NCI-H1436 (cell line): ENCODE measurements at places on chromosomes 11 and 22.

DNA sequence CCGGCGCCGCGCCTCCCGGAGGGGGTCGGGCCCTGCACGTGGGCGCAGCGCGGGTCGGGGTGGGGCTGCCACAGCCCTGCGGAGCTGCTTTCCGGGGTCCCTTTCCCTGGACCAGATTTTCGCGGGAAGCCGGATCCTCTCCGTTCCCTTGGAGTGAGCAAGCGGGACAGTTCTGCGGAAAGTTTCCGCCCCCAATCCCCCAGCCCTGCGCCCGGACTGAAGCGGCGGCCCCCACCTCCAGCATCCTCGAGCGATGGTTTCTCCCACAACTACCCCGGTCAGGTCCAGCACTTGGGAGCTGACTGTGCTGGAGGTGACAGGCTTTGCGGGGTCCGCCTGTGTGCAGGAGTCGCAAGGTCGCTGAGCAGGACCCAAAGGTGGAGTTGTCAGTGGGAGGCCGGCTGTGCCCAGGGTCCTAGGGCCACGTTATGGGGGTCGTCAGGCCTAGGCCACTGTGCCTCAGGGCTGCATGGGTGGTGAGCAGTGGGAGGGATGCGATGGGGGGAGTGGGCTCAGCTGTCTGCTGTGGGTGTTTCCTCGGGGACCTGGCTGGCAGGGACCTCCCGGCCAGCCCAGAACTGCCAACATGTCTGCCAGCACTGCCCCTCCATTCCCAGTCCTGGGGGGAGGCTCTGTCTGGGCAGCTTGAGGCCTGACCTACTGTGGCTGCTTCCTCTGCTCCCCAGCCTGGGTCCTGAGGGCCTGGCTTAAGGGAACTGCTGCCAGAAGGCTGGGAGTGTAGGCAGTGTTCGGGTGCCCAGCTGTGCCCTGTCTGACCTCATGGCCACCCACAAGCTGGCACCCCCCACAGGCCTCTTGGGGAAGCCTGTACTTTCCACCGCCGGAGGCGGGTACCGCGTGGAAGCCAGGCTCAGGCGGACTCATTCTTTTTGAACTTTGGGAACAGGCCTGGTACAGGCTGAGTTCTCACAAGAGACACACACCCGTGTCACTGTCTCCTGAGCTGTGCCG, 726 bp downstream of the ST3GAL4 start:
- DNase-seq, result no peak

- no peak for DNase-seq
Measured at GRCh38 chr22:47082505-47082904, 320.1 kb downstream of the TBC1D22A start.

DNA sequence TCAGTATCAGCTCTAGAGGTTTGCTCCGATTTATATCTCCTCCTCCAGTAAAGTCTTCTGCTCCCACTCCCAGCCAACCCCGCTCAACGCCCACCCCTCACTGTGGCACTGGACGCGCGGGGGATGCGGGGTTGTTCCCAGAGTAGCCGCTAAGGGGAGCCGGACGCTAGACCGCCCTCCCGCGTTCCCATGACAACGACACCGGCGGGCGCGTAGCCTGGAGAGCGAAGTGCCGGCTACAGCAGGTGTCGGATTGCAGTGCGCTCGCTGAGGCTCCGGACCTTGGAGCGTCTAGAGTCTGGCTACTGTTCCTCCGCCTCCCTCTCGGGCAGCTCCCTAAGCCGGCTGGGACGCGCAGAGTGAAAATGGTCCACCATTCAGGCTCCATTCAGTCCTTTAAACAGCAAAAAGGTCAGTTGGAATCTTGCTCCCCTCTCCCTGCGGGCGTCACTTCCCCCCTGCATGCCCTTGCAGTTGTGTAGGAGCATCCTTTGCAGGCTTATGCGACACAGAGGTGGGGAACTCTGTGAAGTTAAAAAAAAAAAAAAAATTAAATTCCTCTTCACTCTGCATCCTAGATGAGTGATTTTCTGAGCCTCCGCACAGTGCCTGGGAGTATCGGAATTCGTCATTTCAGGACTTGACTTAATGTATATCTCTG, at the start of gene ANO3:
Gene ANO3, plus strand, starts transcription at position 220 of the 661 bp plus-strand sequence. Its CDS starts 146 bp downstream, at position 366.
- peak; percentile 40 for DNase-seq

GRCh38 chr11:32136657-32137056, 45.8 kb downstream of the RCN1 start:
- DNase-seq, result no peak

DNA sequence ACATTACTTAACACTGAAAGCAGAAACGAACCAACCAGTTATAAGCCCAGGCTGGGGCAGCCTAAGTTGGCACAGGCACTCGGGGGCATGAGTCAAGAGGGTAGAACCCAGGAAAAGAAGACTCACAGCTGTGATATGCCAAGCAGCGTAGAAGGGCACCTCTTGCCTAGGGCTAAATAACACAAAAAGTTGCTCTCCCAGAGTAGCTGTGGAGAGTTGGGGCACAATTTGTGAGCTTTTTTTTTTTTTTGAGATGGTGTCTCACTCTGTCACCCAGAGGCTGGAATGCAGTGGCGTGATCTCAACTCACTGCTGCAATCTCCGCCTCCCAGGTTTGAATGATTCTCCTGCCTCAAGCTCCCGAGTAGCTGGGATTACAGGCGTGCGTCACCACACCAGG, 8.8 kb downstream of the CLMP start:
- DNase-seq, result no peak

GRCh38 chr11:126573325-126573978, 218.0 kb downstream of the ST3GAL4 start:
- peak; percentile 46 for DNase-seq

DNA sequence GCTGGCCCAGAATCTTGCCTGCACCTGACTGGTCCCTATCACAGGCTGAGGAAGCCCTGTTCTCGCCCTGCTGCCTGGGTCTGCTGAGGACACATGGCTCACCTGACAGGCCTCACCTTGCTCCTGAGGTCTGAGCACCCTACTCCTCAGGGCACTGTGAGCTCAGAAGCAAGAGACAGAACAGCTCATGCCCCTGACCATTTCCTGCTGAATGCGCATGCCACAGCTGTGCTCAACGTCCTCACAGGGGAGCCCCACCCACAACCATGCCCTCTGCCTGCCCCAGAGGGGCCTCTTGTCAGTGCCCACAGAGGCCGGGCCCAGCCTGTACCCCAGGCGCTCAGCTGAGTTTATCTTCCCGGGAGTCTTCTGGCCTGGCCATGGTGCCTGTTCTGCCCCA, 2.8 kb upstream of the TSPO start:
- DNase-seq, result no peak

DNA sequence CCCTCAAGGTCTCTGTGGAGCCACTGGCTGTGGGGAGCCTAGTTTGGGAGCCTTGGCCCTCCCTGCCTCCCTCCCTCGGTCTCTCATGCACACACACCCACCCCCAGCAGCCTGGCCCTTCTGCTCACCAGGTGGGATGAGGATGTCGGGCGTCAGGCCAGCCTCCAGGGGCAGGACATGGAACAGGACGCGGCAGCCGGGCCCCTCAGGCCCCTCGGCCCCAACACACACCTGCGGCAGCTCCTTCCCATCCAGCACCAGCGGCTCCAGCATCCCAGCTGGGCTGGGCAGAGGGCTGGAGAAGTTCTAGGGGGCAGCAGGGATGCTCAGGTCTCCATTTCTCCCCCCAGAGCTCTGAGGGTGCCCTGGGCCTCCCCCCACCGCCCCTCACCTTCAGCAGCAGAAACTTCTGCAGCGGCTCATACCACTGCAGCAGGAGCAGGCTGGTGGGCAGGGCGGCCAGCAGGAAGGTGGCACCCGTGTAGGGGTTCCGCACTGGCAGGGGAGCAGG, 11.2 kb downstream of the MAP4K2 start:
- DNase-seq, result no peak

- no peak for DNase-seq
Measured at GRCh38 chr11:120183701-120184141, 27.1 kb upstream of the OAF start.

GRCh38 chr11:64485074-64485473, 105.9 kb upstream of the SLC22A12 start:
- DNase-seq, result no peak

GRCh38 chr11:45275828-45276227, 10.3 kb downstream of the SYT13 start:
- DNase-seq, result no peak

- DNase-seq, result no peak
Measured at GRCh38 chr22:39241794-39242594, 2.8 kb downstream of the PDGFB start.

- no peak for DNase-seq
Measured at GRCh38 chr11:118224511-118225188, at the start of gene JAML. TSS of gene JAML (minus strand) at chr11:118225011. CDS start at chr11:118214866, 10,145 bp downstream.

DNA sequence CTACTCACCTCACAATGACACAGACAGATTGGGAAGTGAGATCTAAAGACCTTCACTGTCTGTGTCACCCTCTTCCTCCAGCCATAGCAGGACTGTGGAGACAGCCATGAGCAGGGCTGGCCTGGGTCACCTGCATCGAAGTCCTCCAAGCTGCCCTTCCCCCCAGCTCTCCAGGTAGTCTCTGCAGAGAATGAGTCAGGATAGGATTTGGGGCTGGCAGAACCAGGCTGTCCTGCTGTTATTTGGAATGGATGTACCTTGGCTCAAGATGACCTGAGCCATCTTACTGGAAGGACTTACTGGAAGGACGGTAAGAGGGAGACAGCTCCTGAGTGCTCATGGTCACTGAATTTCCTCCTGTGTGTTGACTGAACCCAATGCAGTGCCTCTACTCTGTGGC, 29.2 kb downstream of the GGTLC2 start:
- no peak for DNase-seq

DNA sequence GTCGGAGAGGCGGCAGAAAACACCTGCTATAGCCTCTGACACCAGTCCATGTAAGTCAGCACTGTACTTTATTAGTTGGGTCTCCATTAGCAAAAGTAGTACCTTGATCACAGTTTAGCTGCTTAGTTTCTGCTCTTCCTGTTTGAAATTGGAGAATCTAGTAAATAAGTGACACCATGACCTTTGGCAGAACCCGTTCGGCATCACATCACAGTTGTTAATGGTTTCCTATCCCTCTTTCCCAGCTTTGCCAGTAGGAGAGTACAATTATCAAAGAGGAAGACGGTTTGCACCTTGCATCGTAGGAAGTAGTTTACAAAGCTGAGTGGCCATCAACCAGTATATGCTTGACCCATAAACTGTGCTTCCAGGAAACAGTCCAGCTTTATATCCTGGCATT, 101.8 kb downstream of the TRIM44 start:
- no peak for DNase-seq

- no peak for DNase-seq
Measured at GRCh38 chr22:50031189-50032091, 18.9 kb upstream of the IL17REL start.

- DNase-seq, result no peak
Measured at GRCh38 chr11:32317643-32318042, 117.7 kb downstream of the WT1 start.

DNA sequence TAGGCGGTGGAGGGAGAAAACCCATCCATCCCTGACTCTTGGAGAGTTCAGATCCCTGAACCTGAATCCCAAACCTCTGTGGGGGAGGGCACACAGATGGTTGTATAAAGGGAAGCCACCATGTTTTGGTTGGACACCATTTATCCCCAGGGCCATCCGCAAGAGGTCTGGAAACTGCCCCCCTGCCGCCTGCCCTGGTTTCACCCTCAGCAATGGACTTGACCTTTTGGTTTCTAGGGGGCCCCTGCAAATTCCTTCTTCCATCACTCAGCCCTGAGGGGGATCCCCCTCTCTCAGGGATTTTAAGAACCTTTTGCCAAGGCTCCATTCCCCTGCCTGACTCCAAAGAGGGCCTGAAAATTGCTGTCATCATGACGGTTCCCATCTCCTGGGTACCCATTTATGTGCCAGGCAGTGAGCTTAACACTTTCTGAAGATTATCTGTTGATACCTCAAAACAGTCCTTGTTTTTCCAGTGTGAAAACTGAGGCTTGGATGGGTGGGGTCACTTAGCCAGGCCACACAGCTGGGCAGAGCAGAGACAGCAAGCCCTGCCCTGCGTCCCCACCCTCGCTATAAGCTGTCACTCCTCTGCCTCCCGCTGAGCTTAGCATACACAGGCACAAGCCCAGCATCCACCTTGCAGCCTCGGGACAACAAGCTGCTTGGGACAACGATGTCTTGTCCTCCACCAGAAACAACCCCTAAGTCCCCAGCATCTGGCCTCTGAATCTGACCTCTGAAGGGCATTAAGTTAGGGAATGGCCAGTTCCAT, 33.2 kb upstream of the CRYBB3 start:
- DNase-seq, result no peak

GRCh38 chr11:125192183-125192582, 27.6 kb downstream of the PKNOX2 start:
- DNase-seq, result no peak

GRCh38 chr11:95586155-95586554, 203.4 kb downstream of the FAM76B start:
- no peak for DNase-seq

- no peak for DNase-seq
Measured at GRCh38 chr22:39734866-39735265, 158.7 kb downstream of the ENTHD1 start.

DNA sequence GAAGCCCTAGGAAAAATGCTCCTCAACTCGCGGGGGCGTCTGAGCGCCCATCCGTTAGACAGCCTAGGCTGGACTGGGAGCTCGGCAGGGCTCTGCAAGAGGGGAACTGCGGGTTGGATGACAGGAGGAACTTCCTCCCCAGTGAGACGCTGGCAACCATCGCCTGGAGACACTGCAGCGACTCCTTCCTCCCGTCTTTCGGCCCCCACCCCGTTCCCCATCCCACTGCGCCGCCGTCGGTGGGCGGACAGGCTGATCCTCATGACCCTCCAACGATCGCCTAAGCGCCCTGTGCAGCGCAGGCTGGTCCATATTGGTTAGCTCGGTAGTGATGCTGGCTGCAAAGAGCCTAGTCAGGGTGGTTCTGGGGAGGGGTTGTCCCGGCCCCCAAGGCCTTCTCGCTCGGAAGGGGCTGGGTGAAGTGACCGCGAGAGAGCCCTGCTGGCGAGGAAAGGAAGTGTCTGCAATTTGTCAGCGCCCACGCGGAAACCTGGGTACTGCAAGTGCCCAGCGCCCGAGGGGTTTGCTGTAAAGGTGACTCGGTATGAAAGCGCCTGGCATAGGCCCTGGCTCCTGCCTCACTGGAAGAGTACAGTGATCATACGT, 638 bp downstream of the NRGN start:
- DNase-seq, result peak; percentile 17

DNA sequence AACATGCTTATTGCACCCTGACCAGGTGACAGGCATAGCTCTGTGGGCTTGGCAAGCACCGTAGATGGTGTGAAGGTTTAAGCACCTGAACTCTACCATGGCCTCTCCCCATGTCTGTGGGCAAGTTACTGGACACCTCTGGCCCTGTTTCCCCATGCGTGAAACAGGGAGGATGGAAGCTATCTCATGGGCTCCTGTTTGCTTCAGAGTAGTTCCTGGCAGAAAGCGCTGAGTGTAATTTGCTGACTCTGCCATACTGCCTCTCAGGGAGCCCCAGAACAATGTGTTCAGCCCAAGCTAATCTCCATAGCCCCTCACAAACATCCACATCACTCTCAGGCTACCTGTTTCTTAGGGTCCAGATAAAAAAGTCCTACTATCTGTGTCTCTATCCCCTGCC, 2.4 kb downstream of the CBX6 start:
- no peak for DNase-seq

DNA sequence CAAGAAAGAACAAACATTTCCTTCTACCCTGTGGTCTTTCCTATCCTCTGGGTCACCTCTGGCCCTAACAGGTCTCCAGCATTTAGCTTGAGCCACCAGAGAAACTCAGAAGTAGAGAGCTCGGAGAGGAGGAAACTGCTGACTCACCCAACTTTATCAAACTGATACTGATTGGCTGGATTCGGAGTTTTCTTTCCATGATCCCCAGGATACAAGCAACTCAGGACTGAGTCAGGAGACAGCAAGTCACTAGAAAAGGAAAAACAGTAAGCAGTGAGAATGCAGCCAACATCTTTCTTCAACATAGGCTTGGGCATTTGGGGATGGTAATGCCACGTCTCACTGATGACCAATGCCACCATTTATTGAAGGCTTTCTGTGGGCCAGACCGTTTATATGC, 32.7 kb downstream of the THOC5 start:
- DNase-seq, result no peak
